NCI-H1092 (cell line): ENCODE measurements at places on chromosomes 1 and 21.

- no peak for DNase-seq
These were observed 54.3 kb downstream of the NGF start for GRCh38 chr1:115283681-115284146.

DNA sequence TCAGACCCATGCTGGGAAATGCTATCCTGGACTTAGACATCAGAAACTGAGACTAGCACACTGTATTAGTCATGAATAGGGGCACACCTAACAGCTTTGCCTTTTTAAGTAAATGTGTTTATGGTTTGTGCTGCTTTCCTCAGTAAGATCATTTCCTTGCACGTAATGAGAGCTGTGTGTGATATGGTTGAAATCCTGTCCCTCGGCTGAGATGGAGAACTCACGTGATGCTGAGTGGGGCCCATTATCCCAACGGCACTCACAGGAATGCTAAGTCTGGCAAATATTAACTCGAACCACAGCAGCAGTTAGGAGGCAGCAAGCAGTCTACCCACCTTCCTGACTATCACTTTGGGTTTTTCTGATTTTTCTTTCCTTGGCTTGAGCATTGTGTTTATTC is 38.2 kb downstream of the BCL9 start:
- DNase-seq: no peak

GRCh38 chr1:19981507-19982312 is 2.3 kb upstream of the PLA2G2A start:
- DNase-seq: no peak

- no peak for DNase-seq
These were observed 30.0 kb downstream of the ZBTB17 start for GRCh38 chr1:15945832-15946448.

- DNase-seq: no peak
These were observed 254.4 kb downstream of the FOXD2 start for GRCh38 chr1:47692196-47692595.

GRCh38 chr1:228171221-228171891 is 5.8 kb downstream of the IBA57 start:
- no peak for DNase-seq

GRCh38 chr1:179251675-179252074 is 22.2 kb upstream of the ABL2 start:
- DNase-seq: peak; percentile 4

DNA sequence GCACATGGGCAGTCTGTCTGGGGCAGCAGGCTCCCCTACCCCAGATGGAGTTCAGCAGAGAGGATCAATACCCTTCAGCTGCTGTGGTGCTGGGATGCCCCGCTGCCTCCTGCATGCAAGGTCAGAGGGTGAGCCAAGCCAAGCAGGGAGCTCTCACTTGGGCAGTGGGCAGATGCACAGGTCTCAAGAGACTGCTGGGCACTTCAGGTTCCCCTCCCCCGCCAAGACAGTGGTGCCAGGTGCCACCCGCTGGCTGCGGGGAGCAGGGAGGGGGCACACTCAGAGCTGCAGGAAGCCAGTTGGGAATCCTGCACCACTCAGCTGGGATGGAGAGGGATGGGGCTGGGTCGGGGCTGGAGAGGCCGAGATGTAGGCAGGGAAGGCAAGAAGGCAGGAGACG is 15.8 kb upstream of the EVA1B start:
- DNase-seq: no peak

- no peak for DNase-seq
These were observed 14.7 kb downstream of the RHEX start for GRCh38 chr1:206067486-206068227.

DNA sequence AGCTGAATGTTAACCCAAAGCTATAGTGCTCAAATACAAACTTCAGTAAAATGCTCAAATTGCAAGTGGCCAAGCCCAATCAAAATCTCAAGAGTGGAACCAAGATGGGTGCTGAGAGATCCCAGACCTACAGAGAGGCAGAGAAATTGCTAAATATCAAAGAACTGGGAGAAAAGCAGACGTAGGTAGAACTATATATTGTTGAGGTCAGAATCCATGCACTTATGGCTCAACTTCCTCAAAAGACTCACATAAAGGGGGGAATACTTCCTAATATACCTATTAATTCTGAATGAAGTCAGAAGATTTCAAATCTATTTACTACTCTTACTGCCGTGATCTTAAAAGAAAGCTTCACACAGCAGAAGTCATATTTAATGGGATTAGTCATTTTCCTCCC is 65.2 kb downstream of the PUM1 start:
- DNase-seq: no peak

- no peak for DNase-seq
These were observed 780.5 kb downstream of the MRPL39 start for GRCh38 chr21:24826822-24827221.

GRCh38 chr1:10444248-10444647 is 5.6 kb upstream of the CORT start:
- DNase-seq: no peak

GRCh38 chr1:156834322-156834721 is 17.7 kb upstream of the SH2D2A start:
- no peak for DNase-seq

DNA sequence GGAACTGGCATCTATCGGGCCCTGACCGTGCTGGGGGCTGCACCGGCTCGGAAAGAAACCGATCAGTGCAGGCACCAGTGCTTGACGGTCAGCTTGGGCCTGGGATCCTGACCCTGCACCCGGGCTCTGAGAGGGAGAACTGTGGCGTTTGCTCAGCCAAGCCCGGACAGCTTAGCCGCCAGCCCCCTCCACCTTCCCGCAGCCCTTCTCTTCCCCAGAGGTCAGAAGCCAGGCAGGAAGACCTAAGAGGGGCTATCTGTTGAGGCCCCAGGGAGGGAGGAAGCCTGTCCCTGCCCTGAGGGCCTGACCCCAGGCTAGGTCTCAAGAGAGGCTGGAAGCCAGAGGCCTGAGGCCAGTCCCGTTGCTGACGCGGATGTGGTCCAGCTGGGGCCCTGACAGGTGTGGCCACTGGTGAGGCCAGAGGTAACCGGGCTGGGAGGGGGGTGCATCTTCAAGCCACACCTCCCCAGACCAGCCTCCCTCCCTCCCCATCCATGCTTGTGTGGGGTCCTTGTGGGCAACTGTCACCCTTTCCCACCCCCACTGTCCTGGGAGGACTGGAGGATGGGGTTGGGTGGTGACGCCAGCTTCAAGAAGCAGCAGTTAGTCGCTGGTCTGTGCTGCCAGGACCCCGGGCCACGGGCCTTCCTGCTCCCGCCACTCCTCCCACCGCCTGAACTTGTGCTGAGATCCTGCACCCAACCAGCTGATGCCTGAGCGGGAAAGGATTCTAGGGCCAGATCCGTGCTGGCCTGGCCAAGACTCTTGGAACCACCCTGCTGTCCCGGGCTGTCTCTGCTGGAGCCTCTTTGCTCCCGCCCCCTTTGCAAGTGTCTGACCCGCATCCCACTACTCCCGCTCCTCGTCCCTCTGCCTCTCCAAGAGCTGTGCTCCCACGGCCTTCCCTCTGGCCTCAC is 2.6 kb upstream of the DVL1 start:
- no peak for DNase-seq

DNA sequence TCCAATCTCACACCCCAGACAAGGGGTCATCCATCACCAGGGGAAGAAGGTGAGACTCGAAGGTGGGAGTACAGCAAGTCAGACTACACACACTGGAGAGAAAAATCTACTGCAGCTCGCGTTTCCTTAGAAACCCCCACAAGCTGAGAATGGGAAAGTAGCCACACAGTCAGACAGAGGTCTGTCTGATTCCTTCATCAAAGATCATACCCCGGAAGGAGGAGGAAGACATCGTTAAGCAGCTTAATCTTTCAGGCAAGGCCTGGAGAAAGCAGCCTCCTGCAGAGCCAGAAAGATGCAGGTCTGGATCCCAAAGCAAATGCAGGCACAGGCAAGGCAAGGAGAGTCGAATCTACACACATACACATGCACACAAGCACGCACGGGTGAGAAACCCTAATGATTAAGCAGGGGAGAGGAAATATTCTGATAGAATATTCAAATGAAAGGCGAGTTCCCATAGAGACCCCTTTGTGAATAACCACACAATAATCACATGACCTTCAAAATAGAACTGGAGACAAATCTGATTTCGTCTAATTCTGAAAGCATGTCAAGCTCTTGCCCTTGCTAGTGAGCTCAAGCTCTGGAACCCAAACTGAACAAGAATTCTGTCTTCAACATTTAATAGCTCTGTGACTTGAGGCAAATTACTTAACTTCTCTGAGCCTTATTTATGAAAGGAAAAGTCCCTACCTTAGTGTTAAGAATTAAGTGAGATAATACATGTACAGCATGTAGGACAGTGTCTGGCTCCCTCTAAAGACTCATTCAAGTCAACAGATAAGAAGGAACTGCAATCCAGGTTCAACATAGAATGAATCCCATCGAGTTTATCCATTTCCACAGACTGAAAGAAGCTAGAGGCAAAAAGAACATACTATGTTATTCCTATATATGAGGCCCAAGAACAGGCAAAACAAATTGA is 387.8 kb downstream of the OMA1 start:
- DNase-seq: no peak

GRCh38 chr1:109438798-109439297 is 12.6 kb upstream of the PSMA5 start:
- DNase-seq: no peak

DNA sequence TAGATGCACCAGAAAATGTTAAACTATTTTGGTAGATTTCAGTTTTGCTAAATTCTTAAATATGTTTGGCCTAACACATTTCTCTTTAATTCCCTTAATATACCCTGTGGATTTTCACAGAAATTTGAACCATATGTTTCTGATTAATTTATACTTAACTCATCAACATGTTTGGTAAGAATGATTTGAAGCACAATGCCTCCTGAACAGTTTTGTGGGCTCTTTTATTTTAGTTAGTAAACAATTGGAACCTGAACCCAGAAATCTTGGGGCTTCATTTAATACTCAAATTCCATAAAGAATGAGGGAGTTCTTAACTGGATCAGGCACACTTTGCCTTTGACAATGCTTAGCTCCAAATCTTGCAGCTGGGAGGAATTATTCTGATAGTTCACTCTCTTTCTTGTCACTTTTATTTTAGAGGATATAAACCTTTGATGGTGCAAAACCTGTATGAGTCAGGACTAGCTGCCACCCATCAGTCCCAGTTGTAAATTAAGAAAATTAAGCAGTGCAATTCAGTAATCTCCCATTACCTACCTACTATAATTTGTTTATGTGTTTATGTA is 24.6 kb upstream of the LYPLAL1 start:
- DNase-seq: no peak

DNA sequence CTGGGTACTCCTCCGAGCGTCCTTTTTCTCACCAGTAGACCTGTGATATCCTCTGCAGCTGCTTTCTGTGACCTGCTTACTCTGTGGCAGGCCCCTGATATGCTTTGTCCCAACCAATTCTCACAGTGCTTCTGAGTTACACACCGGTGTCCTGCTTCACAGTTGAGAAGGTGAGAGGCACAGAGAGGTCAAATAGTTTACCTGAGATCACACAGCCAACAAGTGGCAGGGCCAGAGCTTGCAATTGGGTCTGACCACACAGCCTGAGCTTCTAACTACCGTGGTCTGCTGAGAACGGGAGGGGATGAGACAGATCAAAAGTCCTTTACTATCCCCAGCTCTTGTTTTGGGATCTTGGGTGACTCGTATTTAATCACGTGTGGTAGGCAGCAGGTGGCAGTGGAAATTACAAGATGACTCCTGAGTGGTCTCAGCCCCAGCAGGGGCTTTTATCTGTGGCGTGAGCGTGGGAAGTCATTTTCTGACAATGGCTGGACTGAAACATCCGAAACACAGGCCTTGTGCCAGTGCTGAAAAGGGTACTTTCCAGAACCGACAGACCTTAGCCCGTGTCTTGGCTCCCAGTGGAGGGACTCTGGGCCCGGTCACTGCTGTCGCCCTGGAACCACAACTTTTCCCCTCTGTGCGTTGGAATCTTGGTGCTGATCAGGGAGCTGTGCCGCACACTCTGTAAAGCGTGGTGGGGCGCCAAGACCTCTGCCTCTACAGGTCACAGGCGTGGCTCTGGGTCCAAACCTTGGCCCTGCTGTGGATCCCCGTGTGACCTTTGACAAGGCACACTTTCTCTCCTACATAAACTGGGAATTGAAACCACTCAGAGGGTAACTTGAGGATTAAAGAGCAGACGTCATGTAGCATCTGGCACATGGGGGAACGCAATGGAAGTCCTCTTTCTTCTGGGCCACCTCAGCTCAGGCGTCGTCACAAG is 11.9 kb downstream of the THEMIS2 start:
- no peak for DNase-seq

GRCh38 chr1:159081626-159082025 is 5.1 kb upstream of the AIM2 start:
- DNase-seq: no peak

GRCh38 chr1:78622548-78622947 is 2.3 kb downstream of the IFI44L start:
- DNase-seq: no peak

GRCh38 chr21:17572431-17572830 is 40.3 kb downstream of the BTG3 start:
- no peak for DNase-seq

DNA sequence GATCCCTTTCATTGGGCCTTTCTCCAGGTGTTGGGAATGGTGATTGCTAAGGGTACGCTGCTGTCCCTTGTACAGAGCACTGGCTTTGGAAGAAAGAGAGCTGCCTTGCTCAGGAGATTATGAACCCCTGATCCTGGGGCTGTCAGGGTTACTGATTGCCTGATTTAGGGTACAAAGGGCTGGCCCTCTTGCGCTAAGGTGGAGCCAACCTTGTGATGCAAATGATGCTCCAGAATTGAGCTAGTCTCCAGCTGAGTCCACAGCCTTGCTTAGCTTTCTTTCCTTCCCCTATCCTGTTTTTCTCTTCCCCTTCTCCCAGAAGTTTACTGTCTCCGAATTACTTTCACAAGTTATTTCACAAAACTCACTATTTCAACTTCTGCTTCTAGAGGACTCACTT is 334.7 kb downstream of the AMY1C start:
- DNase-seq: no peak

GRCh38 chr1:29259802-29260441 is 23.6 kb downstream of the PTPRU start:
- no peak for DNase-seq

- DNase-seq: no peak
These were observed 1548.6 kb upstream of the B3GALT2 start for GRCh38 chr1:194734970-194735369.

GRCh38 chr1:6109688-6110087 is 64.0 kb downstream of the KCNAB2 start:
- no peak for DNase-seq

DNA sequence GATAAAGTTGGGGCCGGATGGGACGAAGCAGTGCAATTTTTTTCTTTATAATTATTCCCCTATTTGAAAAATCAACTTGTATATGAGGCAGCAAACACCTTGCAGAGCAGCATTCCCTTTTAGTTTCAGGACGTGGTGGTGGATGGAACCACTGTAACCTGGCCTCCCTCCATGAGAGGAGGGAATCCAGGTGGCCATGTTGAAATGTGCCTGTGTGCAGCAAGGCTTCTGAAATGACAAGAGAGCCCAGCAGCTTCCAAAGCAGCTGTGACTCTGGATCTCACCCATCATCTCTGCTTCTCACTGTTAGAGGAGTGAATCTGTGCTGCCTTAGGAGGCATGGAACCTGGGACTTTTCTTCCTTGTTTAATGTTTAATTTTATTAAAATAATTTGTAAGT is 42.3 kb downstream of the NFIA start:
- DNase-seq: no peak
